Forelimb muscle (tissue), 1 donor: ENCODE measurements at places on chromosomes 13 and 19.

DNA sequence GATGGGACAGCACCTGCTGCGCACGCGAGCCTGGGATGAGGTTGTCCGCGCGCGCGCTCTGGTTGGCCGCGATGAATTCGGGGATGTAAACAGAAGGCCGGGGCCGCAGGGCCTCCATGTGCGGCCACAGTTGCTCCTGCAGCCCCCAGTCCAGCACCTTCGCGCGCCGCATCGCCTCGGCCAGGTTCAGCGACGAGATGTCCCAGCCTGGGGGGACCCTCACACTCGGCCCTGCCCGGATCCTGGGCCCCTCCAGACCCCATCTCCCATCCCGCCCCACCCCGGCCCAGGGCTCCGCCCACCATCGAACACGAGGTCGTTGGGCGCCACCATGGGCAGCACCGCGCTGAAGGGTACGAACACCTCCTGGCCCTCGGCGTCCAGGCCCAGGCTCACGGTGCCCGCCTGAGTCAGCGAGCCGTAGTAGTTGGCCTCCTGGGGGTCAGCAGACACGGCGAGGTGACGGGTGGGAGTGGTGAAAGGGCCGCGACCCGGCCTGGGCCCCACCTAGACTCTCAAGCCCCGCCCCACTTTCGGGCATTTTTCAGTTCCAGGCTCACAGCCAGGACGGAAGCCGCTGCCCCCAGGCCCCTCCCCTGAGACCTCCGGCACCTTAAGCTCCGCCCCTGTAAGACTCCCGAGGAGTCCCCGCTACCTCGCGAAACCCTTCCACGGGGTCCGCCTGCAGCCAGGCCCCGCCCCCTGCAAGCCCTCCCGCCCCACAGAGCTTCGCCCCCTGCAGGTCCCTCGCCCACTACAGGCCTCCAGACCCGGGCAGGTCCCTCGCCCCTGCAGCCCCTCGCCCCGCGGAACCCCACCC is 1.1 kb downstream of the ISYNA1 start:
- no peak for DNase-seq

- DNase-seq: no peak
Observed at GRCh38 chr19:45643927-45644771, 5.0 kb upstream of the EML2 start.

- DNase-seq: no peak
Observed at GRCh38 chr19:12543855-12544254, 7.4 kb downstream of the ZNF564 start.

- DNase-seq: no peak
Observed at GRCh38 chr13:90585392-90585791, 762.1 kb upstream of the MIR17HG start.

DNA sequence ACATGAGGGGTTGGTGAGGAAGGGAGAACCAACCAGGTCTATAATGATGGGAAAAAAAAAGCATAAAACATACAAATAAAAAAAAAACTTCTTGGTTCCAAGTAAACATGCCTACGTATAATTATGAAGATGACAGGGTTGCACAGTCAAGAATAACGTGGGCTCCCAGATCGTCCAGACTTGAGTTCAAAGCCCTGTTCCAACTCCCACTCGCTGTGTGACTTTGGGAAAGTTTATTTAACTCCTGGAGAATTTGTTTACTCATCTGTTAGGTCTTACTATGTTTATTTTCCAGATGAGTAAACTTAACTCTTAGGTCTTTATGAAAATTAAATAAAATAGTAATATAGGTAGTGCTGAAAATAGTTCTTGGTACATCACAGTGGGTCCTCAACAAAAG is 13.8 kb downstream of the STARD13 start:
- DNase-seq: no peak

- no peak for DNase-seq
Observed at GRCh38 chr13:43787518-43787891, 733 bp upstream of the ENOX1 start.

DNA sequence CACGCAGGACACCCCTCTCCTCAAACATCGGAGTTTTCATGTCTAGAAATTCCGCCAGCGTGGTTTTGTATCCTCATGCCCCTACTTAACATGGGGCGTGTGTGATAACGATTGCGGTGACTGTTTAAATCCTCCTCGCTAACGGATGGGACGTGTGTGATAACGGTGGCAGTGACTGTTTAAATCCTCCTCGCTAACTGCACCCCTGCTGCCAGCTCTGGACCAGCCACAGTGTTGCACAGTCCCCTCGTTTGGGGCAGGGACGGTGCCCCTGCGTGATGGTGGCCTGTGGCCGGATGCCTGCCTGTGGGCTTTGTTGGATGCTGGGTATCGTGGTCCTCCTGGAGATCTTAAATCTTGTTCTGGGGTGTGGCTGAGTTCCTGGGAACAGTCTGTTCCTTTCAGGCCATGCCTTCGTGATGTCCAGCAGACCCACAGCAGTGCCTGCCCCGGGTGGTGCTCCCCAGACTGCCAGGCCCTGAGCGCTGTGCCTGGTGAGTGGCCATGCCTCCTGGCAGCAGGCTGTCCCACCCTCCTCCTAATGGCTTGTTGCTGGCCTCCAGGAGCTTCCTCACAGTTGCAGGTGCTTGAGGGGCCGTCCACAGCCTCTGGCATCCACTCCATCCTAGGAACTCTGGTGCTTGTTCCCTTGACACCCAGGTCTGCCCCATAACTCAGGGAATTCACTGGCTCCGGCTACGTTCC is 122.5 kb upstream of the MCF2L start:
- no peak for DNase-seq

- DNase-seq: no peak
Observed at GRCh38 chr19:29245215-29245614, 32.3 kb upstream of the UQCRFS1 start.

DNA sequence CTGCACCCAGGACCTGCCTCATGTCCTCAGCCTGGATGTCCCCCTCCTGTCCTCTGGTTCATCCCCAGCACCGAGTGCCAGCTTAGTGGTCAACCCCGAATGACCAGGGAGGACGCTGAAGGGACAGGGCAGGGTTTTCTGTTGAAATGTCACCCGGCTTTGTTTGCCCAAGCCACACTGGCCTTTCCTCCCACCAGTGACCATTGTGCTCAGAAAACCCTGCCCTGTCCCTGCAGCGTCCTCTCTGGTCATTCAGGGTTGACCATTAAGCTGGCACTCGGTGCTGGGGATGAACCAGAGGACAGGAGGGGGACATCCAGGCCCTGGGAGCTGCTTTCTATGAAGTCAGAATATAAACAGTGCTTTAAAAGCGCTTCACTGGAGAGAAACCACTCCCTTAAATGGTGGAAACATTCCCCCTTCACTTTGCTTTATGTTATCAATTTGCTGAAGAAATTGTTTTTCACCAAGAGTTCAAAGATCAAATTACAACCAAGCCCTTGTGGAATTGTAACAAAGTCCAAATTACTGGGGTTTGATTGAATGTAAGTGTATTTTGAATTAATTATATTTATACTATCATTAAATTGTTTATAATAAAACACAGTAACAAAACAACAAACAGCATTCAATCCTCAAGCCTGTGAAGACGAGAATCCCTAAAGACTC is 21.4 kb downstream of the CARS2 start:
- DNase-seq: no peak

DNA sequence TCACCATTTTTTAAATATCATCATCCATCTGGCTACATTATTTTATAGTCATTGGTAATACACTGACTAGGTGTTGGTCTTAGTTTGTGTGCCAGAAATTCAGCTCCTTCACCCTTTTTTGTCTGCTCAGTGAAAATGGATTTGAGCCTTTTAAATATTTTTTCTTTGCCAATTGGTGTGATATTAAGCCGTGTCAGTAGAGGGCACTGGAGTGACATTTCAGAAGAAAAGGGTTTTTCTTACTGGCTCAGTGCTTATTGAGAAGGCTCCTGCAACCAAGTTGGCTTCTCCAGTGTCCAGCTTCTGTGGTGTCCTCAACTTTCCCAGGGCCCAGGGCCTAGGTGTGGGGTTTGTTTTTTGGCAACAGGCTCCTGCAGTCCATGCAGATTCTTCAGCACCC is 546.6 kb downstream of the DACH1 start:
- DNase-seq: no peak

GRCh38 chr19:19403373-19403901 is 2.0 kb upstream of the GATAD2A start:
- DNase-seq: no peak

- DNase-seq: no peak
Observed at GRCh38 chr19:44770550-44771257, 7.0 kb upstream of the CBLC start.

DNA sequence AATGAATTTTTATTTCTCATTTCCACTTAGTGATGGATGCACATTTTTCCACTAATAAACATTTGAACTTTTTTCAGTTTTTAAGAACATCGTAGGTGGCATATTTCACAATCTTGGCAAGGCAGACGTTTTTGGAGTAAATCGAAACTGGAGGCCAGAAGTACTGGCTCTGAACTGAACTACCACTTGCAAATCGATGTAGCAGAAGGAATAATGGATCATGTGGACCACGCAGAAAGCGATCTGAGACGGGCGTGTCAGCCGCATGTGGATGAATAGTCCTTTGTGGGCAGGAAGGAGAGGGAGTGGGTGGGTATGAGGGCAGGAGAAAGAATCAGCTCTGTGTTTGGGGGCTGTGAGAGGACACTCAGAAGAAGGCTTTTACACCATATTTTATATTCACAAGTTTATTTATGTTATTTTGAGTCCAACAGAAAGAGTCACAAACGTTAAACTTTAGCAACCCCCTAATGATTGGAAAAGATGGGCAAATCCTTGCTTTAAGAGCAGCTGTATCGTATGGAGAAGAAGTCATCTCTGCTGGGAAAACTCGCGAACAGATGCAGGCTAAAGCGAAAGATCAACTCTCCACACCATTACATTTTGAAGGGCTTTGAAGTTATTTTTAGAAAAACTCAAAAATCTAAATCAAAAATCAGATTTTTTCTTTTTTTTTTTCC is 90.5 kb downstream of the COL4A2 start:
- no peak for DNase-seq

- DNase-seq: no peak
Observed at GRCh38 chr19:53311044-53311443, 22.5 kb upstream of the ZNF845 start.

DNA sequence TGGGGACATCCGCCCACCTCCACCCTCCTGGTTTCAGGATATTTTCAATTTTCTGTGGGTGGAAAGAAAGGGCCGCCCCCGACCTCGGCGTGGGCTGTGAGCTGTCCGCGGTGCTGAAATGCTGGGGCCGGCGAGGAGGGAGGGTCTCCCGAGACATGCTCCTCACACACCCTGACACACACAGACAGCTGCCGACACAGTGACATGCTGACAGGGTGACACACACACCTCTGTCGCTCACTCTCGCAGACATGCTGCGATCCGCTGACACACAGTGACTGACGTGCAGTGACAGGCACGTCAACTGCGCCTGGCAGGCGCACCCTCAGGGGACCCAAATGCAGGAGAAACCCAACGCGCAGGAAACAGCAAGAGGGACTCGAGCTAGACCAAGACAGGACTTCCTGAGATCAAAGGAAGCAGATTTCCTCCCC is 25.1 kb upstream of the MEIS3 start:
- no peak for DNase-seq

- no peak for DNase-seq
Observed at GRCh38 chr19:3369337-3370213, 3.2 kb downstream of the NFIC start.

GRCh38 chr13:72093262-72093661 is 226.3 kb upstream of the DACH1 start:
- no peak for DNase-seq

DNA sequence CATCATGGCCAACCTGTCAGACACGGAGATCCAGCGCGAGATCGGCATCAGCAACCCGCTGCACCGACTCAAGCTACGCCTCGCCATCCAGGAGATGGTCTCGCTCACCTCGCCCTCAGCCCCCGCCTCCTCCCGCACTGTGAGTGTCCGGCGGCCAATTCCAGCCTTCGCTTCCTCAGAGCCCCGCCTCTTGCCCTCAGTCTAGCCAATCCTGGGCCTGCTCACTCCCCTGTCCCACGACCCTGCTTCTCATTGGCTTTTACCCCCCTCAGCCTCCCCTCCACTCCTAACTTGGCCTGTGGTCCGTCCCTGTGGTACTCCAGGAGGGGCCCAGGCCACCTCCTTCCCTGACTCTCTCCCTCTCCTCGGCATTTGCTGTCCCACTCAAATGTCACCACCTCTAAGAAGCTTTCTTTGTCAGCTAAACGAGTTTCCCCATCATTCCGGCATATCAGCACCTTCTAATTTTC is 12.3 kb downstream of the HRC start:
- no peak for DNase-seq

GRCh38 chr13:32443111-32443510 is 15.2 kb upstream of the N4BP2L1 start:
- DNase-seq: no peak

- DNase-seq: no peak
Observed at GRCh38 chr13:24284889-24285565, 24.4 kb upstream of the C1QTNF9 start.

GRCh38 chr19:33669376-33669775 is 47.6 kb downstream of the CHST8 start:
- DNase-seq: no peak

GRCh38 chr19:49210108-49210900 is 52.7 kb downstream of the TRPM4 start:
- no peak for DNase-seq

DNA sequence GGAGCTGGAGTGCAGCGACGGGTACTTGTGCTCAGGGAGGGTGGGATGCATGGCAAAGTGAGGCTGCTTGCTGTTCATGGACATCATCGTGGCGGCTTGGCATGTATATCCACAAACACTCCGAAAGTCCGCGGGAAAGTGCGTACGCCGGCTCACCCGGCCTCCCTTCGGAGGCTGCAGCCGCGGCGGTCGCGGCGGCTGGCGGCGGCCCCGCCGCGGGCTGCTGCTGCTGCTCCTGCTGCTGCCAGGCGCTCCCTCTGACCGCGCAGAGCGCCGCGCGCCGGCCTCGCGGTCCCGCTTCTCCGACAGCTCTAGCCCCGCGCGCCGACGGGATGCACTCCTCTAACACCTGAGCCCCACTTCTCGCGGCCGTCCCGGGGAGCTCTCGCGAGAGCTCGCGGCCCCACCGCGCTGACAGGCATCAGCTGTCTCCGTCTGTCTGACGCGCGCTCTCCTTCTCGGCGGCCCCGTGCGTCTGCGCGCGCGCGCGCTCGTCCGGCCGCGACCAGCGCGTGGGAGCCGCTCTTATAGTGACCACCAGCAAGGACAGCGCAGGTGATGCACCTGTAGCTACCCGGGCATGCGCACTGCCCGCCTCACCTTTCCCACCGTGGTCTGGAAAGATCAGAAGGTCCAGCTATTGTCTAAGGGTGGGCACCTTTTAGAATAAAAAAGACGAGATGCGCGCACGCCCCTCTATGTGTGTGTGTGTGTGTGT is at the start of gene POU4F1:
TSS of gene POU4F1 (minus strand) at position 313 of the 718 bp plus-strand sequence. CDS start at position 87, 226 bp downstream.
- no peak for DNase-seq

GRCh38 chr13:35833608-35834275 is 297.4 kb downstream of the DCLK1 start:
- no peak for DNase-seq

- no peak for DNase-seq
Observed at GRCh38 chr13:76349700-76350099, 536.5 kb downstream of the KCTD12 start.

GRCh38 chr13:44159633-44160279 is 213.9 kb upstream of the SERP2 start:
- no peak for DNase-seq

- no peak for DNase-seq
Observed at GRCh38 chr13:40371531-40372125, 294.8 kb downstream of the FOXO1 start.

GRCh38 chr13:51858433-51859247 is 3.1 kb upstream of the CCDC70 start:
- DNase-seq: no peak

GRCh38 chr19:46828484-46828883 is 22.2 kb downstream of the AP2S1 start:
- DNase-seq: no peak

GRCh38 chr13:25181597-25181996 is 9.5 kb upstream of the AMER2 start:
- no peak for DNase-seq

- no peak for DNase-seq
Observed at GRCh38 chr19:807627-808422, 10.6 kb downstream of the PTBP1 start.
